ENCODE measurements at places on chromosomes 6 and 20.

DNA sequence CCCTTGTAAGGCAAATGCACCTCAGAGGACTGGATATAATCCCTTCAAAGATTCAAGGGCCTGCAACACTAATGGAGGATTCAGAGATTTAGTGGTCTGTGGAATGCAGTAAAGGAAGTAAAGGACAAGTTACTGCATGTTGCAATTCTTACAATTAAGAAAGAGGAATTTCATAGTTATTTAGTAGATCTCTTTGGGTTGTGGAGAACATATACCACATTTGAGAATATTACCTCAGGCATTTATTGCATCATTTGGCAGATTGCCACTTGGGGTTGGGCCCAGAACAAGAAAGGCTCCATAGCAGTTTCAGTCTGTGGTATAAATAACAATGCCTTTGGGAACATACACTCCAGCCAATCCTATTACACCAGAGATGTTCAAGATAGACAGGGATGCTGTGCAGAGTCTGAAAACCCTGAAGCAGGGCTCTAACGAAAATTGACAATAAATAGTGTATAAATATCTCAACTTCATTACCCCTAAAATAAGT lies 20.9 kb upstream of the EPM2A start:
- no peak for DNase-seq

DNA sequence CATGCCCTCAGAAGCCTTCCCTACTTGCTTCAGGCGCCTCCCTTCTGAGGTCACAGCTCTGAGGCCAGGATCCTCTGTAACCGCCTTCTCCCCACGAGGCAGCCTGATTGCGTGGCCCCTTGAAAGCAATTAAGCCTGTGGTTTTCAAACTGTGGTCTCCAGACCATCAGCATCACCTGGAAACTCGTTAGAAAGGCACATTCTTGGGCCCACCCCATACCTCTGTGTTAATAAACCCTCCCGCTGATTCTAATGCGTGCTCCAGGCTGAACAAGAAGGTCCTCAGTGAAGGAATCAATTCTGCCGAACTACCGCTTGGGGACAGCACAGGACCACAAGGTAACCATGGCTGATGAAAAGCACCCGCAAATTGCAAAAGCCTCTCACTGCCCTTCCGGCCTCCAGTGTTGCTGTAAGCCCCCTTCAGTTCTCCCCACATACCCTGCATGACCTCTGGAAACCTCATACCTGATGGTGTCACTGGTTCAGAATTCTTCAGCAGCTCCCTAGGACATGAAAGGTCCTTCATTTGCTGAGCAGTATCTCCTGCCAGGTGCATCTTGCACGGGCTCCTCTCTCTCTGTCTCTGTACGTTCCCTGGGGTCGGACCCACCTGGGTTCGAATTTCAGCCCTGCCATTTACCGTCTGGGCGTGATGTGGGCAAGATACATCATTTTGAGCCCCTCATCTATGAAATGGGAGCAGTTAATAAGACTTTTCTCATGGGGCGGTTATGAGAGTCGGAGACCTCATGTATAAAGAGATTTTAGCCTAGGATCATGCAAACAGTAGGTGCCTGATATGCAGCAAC lies 93.3 kb upstream of the RNF24 start:
- peak; percentile 56 for DNase-seq

DNA sequence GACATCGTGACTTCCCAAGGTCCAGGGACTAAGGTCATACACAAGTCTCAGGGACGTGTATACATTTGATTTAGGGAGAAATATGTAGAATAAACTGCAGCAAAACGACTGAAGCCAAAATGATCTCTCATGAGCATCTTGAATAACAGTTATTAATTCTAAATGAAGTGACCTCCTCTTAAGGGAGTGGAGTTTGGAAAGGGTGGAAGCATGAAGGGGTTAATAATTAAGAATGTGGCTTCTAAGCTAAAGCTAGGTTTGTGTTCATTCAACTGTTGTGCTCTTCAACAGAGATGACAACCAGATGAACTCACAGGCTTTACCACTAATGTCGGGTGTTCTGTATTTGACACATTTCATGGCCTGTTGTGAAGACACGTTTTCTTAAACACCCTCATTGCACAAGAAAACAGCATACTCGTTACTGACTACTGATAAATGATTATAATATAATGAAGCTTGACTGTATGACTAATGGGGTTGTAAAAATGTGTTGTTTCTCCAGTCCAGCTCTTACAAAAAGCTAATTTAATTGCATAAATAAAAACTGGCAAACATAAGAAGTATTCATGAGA lies 1.5 kb downstream of the PPP1R14C start:
- DNase-seq = no peak

- no peak for DNase-seq
These were observed 93.7 kb downstream of the PPP1R14C start for GRCh38 chr6:150236544-150236943.

DNA sequence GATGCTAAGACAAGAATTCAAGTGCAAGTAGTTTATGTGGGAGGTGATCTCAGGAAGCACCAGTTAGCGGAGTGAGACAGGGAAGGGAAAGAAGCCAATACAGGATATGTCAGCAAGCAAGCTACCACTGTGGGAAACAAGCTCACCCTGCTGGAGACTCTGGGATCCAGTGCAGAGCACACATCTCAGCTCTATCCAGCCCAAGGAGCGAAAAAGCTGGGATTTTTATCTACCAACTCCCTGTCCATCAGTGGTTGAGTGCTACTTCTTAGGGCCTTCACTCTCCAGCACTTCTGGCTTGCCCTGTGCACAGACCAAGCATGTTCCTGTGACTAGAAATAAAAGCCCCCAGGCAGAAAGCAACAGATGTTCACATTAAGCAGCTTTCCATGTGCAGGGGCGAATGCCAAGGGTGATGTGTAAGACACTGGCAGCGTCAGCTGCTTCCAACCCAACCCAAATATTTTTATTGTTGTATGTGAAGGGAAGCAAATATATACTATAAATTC lies 10.8 kb upstream of the RNF24 start:
- no peak for DNase-seq

DNA sequence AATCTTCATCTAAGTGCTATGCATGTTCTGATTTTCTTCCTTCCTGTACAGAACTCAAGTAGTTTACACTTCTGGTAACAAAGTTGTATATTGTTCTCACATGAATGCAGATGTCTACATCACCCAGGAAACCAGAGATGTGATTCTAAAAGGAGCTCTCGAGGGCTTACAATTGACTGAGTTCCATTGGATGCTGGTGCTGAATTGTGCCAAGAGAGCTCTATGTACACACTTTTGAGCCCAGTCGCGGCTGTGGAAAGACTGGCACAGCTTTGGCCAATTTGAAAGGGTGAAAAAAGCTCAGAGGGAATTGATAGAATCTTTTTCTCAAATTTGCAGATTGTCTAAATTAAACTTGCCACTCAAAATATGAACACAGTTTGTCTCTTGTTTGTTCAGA lies 340.7 kb downstream of the LMBRD1 start:
- DNase-seq = no peak

- no peak for DNase-seq
These were observed 199.6 kb downstream of the ISM1 start for GRCh38 chr20:13420625-13421024.
